ENCODE measurements at places on chromosomes 6 and 20.

- no peak for DNase-seq
Observed at GRCh38 chr6:35192301-35192860, 21.4 kb upstream of the SCUBE3 start.

GRCh38 chr20:20211988-20212518 is 155.9 kb upstream of the INSM1 start:
- no peak for DNase-seq

- no peak for DNase-seq
Observed at GRCh38 chr6:42079941-42080464, 29.7 kb downstream of the TAF8 start.

DNA sequence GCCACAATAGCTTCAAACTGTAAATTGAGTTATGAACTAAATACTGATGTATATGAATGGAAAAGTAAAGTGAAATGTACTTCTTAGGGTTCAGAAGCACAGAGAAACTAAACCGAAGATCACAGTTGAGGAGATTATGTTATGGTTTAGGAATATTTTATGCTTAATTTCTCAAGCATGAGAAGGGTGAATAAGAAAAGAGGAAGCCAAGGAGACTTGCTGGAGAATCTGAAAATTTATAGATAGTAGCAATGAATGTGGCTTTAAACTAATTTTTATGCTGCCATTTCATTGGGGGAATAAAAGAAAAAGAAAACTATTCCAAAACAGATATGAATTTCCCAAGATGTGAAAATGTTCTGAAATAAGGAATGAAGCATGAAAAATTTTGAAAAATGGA is 5.6 kb downstream of the ANKS1A start:
- no peak for DNase-seq

- DNase-seq = peak; percentile 66
Observed at GRCh38 chr6:108497883-108498282, 62.8 kb upstream of the FOXO3 start.

DNA sequence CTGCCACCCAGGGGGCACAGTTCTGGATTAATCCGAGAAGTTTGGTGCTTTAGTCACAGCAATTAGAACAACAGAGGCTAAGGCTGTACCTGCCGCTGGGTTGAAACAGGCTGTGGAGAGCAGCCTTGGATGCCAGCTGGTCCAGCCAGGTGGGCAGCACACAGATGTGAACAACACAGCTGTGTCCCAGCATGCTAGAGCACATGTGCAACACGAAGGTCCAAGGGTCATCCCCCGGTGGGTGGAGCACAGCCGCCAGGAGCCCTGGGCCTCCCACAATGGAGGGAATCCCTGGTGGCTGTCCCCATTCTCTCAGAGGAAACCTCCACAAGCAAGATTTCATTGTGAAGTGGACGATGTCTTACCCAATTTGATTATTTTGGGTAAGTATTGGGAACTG is 99.2 kb upstream of the SYNDIG1 start:
- DNase-seq = no peak

DNA sequence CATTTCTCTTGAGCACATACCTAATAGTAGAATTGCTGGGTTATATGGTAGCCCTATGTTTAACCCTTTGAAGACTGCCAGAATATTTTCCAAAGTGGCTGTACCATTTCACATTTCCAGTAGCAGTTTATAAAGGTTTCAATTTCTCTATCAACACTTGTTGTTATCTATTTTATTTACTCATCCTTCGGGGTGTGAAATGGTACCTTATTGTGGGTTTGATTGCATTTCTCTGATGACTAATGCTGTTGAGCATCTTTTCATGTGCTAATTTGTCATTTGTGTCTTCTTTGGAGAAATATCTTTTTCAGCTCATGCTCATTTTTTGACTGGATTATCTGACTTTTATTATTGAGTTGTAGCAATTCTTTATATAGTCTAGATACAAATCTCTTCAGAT is 5.4 kb downstream of the ENPP4 start:
- no peak for DNase-seq

DNA sequence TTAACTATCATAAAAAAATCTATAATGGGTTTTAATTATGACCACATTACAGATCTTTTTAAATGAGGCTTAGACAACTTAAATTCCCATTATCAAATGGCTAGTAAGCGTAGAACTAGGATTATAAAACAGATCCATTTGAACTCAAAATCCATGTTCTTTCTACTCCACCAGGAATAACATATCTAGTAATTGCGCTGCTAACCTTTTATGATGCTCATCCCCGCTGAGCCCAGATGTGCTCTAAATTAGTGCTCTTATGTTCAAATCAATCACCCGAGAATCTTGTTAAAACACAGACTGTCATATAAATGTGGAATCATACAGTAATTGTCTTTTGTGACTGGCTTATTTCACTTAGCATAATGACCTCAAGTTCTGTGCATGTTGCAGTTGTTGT is 903.1 kb downstream of the PHF3 start:
- no peak for DNase-seq

DNA sequence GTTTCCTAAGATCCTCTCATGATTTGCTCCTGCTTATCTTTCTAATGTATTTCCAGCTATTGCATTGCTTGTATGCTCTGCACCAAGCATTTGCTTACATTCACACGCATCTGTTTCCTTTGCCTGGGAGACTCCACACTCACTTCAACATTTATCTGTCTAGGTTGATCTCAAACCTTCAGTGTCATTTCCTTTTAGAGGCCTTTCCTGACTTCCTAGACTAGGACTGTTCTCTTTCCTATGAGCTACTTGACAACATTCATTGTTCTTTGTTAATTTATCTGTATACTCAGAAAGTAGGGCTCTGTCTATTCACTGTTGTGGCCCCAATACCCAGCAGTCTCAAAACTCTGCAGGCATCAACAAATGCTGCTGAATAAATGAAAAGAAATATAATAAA is 84.4 kb downstream of the WASF1 start:
- no peak for DNase-seq

DNA sequence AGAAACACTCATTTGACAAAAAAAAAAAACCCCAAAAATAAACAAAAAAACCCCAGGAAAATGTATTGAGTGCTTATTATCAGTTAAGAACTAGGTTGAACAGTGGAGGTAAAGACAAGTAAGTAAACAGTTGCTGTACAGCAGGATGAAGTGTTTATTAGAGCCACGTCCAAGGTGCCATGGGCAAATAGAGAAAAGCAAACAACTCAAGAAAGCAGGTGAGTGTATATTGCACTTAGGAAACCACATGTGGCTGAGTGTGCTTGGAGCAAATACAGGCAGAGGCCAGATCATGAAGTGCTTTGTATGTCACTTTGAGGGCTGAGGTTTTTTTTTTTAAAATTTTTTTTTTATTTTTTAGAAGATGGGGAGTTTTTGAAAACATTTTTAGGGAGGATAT is 98.3 kb downstream of the MACROD2 start:
- no peak for DNase-seq

DNA sequence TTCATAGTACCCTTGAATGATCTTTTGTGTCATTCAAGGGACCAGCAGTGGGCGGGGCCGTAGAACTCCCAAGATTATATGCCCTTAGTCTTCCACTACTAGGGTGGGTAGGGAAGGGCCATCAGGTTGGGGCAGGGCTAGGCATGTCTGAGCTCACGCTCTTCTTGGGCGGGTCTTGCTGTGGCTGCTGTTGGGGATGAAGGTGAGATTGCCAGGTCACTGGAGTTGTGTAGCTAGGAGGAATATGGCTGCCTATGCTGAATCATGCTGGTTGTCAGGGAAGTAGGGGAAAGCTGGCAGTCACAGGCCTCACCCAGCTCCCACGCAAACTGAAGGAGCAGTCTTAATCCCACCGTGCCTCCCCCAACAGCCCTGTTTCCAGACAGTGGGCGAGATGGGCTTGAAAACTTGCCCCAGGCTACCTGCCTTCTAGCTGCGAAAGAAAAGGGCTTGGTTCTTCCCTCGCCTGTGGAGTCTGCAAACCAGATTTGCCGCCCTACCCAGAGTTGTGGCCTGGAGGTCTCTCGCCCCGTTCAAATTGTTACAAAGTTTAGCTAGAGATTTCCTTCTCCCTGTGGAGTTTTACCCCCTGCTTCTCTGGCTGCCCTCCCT is 76.4 kb upstream of the ADGRF4 start:
- no peak for DNase-seq

- DNase-seq = no peak
Observed at GRCh38 chr20:43460830-43461200, 3.1 kb downstream of the SRSF6 start.

DNA sequence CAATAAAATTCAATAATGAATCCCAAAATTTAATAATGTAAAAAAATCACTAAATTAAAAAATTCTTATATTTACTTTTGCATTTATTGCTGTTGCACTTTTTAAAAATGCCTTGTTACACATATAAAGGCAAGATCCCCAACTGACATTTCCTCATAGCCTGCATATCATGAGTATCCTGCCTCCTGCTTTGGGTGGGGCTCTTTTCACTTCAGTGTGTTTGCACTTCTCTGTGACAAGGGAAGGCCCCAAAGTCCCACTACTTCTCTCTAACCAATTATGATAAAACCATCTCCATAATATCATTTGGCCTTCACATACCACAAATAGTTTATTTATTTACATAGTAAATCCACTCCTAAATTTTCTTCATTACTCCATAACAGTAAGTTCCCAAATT is 446.1 kb upstream of the MARCKS start:
- no peak for DNase-seq

DNA sequence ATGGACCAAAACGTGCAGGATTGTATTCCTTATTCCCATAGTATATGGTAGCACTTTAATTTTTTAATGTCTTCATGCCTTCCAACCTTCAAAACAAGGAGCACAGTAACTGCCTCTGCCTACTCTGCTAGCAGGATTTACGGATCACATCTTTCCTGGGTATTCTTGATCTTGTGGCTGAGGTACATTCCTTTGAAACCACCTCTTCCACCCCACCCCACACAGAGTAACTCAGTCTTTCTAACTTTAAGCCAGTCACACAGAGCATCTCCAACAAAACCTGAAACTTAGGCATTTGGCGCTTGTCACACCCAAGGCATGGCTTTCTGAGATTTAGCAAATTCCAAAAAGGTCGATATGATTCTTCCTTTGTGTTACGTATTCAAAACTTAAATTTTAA is 2.3 kb upstream of the ID4 start:
- no peak for DNase-seq

DNA sequence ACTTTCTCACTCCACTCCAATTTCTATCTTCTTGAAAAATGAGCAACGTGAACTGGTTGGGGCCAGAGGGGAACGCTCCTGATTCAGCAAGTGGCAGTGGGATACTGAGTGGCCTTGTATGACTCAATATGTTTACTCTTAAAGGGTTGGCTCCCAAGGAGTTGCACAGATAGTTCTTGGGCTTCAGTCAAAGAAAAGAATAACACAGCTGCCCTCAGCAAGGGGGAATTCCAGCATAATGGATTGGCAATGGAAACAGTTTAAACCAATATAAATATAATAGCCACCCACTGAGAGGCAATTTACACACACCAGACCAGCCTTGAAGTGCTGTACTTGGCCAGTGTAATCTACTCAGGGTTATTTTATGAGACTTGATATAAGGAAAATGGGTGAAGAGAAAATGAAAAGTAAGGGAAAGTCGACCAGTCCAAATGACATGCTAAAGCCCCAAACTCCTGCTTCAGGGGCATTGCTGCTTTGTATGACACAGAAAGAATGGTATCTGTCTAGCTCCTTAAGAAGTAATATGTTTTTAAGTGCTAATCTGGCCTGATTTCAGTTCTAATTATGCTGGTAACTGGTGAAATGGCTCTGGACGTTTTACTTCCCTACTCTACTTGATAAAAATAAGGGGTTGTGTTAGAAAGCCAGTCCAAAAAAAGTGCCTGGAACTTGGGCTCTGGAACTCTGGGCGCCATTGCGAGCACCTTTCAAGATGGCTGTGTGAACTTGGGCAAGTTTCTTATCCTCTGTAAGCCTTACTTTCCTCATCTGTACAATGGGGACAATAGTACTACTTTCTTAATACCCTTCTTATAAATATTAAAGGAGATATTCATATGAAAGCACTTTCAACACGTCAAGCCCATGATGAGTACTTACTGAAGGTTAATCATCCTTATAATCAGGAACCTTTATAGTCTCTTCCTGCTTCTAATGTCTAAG is 712.9 kb upstream of the MAP3K7 start:
- no peak for DNase-seq

- no peak for DNase-seq
Observed at GRCh38 chr20:63696306-63696627, 185 bp upstream of the TNFRSF6B start.

GRCh38 chr20:4490606-4491280 is 231.0 kb upstream of the PRND start:
- no peak for DNase-seq

- DNase-seq = no peak
Observed at GRCh38 chr20:6709910-6710595, 57.4 kb upstream of the BMP2 start.

DNA sequence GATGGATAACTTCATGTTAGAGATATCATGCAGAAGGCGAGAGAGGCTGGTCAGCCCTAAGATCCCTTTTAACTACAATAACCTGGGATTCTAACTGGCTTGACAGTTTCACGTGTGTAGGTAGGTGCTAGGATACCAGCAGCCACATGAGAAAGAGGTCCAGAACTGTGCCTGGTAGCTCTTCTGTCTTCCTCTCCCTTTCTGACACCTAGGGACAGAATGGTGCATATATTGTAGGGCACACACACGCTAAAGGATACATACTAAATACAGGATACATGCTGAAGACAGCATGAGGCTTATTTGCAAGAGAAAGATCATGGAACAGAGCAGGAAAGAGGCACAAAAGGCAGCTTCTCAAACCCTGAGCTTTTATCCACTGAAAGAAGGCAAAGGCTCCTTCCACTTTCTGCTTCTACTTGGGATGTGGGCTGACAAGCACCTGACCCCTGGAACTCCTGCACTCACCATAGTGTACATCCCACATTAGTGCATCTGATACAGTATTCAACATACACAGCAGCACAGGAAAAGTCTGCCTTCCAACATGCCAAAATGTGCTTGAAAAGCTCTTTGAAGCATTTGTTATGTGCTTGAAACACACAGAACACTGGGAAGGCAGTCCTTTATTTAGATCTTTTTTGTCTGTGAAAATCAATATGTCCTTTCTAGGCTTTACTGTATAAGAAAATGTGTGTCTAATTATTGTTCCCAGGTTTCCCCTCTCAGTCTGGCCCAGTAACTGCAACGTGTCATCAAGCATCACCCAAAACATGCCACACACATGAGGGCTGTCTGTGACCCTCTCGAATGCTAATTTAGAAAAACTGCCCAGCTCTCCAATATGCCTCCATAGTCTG is 3.2 kb downstream of the SLC22A23 start:
- DNase-seq = no peak

Data from activated CD4-positive, alpha-beta T cell treated with anti-CD3 and anti-CD28 coated beads, Interleukin-2, amount 10 ng/mL, durations not matched to agents 24 days and 14 days (primary cell).